ENCODE measurements at places on chromosomes 6 and 20.

DNA sequence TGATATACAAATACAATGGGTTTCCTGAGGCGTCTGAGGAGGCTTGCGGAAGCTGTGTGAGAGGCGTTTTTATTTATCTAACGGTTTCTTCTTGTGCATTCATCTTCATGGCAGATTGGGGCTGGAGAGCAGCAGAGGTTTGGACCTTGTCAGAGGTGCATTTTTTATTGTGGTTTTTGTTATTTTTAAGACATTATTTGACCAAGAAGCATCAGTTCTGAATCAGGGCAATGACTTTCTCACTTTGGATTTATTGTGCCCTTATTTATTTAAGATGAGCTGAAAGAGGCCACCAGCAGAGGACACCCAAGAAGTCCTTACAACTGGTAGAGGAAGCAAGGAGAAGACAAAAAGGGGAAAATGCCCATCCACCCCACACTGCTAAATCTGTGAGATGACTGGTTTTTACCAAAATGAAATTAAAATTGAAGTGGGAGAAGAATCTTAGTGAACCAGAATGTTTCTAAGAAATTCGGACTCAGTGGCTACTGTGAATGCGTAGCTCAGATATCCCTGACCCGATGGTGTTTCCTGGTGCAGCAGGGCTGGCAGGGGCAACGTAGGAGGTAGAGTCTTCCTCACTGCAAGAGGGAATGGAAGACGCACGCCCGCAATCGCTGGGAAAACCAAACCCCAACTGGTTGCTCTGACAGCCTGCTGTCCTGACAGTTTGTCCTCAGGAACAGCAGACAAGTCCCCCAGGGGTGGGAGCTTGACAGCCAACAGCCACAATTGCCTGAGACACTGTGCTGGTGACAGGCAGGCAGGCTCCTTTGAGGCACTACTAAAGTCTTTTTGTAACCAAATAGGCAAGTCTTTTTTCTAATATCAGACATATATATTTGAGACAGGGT is 14.2 kb downstream of the PRR18 start:
- no peak for DNase-seq

- DNase-seq = no peak
Observed at GRCh38 chr6:142542704-142543233, 241.0 kb downstream of the ADGRG6 start.

DNA sequence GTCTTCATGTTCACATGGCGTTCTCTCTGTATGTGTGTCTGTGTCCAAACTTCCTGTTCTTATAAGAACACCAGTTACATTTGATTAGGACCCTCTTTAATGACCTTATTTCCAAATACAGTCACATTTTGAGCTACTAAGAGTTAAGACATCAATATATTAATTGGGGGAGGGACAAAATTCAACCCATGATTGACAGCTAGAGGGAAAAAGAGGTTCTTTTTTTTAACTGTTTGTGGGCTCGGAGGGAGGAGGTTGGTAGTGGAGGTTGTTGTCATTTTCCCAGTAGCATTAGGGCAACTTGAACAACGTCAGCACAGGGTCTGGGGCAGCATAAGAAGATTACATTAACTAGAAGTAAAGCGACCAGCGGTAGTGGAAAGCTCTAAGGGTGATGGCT is 2.3 kb upstream of the GMDS start:
- no peak for DNase-seq

- DNase-seq = no peak
Observed at GRCh38 chr20:911882-912600, 4.1 kb downstream of the ANGPT4 start.

- no peak for DNase-seq
Observed at GRCh38 chr20:34710861-34711574, 6.9 kb downstream of the TP53INP2 start.

DNA sequence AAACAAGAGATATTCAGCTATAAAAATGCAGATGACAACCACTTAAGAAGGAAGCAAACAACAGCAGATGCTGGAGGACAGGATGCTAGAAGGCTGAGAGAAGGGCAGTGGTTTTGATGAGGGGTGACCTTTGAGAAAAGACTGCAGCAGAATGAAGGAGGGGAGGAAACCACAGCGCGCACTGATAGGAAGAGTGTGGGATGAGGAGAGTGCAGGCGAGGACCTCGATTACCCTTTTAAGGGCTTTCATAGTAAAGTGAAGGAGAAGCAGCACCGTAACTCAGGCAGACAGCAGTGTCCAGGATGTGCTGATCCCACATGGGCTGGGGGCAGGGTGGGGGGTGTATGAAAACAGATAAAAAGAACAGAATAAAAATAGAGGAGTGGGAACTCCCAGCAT is 19.2 kb downstream of the ZBTB2 start:
- no peak for DNase-seq

DNA sequence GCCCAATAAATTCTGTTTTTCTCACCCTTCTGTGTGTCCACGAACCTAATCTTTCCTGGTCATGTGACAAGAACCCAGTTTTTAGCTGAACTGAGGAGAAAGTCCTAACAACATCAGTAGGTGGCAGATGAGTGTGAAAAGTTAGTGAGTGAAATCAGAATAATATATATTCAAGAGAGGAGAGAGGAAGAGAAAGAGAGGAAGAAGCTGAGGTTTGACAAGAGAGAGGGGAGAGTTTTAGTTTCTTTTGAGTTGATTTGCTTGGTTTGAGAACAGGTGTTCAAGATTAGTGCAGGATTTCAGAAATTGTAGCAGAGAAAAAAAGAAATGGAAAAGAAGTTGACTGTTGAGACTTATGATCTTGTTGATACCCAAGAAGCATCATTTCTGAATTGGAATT is 930.5 kb upstream of the FLRT3 start:
- DNase-seq = no peak
